Sciatic nerve (tissue), 2 donors: ENCODE measurements at places on chromosomes 4 and X.

- no peak for DNase-seq
These were observed 254.5 kb upstream of the ADGRL3 start for GRCh38 chr4:60945641-60946040.

DNA sequence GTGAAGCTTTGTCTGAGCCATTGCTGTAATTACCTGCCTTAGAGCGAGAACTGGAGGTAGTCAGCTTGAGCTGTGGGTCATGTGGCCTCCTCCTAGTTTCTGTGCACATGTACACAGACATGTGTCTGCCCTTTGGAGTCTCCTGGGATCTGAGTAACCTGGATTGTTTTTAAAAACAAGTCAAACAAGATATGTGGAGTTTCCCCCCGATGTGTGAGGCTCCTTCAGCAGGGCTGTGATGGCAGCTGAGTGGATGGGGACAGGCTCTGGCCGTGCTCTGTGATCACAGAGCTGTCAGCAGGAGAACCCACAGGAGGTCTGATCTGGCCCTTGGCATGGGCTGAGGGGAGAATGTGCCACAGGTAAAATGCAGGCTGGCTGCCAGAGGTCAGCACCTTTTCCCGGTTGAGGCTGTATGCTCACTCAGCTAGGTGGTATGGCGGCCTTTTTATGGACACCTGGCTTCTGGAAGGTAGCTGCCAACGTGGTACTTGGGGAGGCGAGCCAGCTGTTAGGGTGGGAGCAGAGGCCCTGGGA, 38.4 kb downstream of the NOP14 start:
- DNase-seq, result no peak

DNA sequence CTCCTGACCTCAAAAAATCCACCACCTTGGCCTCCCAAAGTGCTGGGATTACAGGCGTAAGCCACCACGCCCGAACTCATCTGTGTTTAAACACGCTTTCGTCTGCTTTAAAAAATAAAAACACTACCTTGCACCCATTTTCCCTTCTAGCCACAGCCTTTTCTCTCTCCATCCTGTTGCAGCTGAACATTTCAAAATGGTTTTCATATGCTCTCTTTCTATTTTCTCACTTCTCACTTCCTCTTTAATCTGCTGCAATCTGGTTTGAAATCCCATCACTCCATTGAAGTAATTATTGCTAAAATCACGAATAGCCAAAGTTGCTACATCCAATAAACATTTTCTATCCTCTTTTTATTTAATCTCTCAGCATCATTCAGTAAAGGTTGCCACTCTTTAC, 70.0 kb downstream of the DCHS2 start:
- no peak for DNase-seq

- DNase-seq, result no peak
These were observed 32.1 kb upstream of the TEX13D start for GRCh38 chrX:124300405-124300804.

DNA sequence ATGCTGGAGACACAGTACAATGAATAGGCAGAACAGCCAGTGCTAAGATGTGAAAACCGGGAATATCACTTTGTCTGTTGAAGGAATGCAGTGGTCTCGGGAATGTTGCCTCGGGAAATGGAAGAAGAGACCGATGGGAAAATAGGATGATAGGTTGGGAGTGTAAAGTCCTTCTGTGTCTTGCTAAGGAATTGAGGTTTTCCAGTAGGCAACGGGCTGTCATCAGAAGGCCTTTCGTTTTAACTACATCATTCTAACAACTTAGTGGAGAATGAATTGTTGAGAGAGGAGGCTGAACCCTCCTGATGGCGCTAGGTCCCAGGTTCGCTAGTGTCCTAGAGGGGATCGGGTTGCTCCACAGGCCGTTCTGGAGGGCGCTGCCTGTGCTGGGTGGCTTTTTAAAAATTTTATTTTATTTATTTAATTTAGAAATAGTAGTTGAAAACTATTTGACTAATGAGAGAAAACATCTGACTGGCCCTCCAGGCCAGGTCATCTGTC, 730 bp downstream of the VBP1 start:
- no peak for DNase-seq

DNA sequence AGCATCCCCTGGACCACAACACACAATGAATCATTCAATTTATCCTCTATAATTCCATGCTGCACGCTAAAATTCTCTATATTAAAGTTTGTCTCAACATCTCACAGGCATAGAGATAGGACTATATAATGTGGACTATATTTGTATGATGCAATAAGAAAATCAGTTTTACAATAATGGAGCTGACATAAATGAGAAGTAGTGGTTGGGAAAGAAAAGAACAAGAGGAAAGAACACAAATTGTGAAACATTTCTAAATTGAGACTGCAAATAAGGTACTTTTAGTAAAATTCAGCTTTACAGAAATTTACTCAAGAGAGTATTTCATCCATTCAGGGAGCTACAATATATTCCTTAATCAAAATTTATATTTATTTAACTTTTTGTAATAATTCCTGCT, 120.4 kb downstream of the ARAP2 start:
- DNase-seq, result no peak
